GM19239 (cell line): ENCODE measurements at places on chromosomes 4 and X.
A peak's percentile ranks its signal among the peaks of the same experiment; 100 is the strongest.

- no peak for DNase-seq
Measured at GRCh38 chrX:118727686-118728339, 407 bp downstream of the IL13RA1 start.

GRCh38 chrX:11367609-11368430 lies 74.6 kb downstream of the AMELX start:
- DNase-seq: no peak

DNA sequence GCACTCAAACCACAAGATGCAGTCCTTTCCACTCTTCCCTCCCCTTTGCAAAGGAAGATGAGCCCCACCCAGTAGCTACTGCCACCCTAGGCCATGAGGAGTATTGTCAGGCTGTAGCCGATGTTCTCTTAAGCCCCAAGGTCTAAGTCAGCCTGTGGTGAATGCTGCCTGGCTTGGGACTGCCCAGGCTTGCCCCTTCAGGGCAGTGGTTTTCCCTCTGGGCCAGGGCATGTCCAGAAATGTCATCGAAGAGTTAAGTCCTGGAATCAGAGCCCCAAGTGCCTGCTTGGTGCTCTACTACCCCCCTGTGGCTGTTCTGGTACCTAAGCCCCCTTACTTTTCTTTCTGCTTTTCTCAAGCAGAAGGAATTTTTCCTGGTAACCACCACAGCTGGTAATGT lies 11.8 kb upstream of the PGK1 start:
- no peak for DNase-seq

DNA sequence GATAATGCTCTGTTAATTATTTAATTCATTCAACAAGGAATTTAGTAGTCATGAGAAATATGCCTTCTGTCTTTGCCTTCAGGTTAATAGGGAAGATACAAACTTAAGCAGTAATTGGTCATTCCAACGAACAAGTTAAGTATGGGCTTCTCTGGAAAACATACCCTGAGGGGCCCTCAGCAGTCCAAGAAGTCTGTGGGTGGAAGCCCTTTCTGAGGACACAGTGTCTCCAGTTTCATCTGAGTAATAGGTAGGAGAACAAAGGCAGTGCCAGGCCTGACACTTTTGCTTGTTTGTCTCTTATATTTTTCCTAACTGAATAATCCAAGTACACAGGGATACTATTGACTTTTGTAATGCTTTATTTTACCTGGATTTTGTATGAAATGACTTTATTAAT lies 262.5 kb downstream of the FBXW7 start:
- no peak for DNase-seq

- no peak for DNase-seq
Measured at GRCh38 chr4:182142176-182143085, 100.8 kb upstream of the TENM3 start.

GRCh38 chrX:118074196-118074595 lies 42.4 kb downstream of the KLHL13 start:
- no peak for DNase-seq

GRCh38 chrX:65587616-65588526 lies 53.3 kb upstream of the LAS1L start:
- no peak for DNase-seq

DNA sequence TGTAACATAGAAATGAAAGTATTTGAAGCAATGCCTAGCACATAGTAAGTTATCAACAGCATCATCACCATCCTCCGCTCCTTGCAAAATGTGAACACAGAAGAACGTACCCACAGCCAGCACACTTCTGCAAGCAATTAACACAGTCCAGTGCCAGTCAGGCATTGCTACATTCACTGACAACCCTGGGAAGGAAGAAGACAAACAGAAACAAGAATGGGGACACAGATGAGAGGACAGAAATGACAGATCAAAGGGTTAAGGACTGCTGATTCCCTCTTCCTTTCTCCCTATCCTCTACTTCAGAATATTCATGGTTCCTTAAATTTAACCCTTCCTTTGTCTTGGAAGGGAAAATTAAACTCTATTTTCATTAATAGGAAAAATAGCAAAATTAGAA lies 53.1 kb downstream of the CHM start:
- no peak for DNase-seq

GRCh38 chr4:63580796-63581475 lies 828.3 kb downstream of the TECRL start:
- no peak for DNase-seq

DNA sequence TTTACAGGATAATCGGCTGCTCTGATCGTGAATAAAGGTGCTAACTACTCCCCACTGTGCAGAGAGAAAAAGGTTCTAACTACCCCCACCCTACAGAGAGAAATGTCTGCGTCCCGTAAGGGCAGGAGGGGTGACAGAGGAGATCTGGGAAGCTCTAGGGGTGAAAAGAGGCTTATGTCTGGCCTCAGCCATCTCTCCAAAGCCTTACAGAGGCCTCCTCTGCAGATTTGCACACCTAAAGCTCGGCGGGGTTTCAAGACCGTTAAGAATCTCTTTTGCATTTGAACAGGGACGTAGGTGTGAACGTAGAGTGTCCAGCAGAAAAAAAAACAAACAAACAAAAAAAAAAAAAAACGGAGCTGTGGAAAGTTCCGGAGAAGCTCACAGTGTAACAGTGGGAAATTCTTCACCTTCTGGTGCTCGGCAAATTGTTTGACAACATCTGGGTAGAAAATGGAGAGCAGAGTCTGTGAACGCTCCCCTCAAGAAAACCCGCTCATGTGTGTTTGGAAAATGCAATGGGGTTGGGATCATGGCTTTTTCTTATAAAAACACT lies 161.0 kb downstream of the SHOX start:
- DNase-seq: no peak

GRCh38 chr4:188008377-188008776 lies 12.8 kb downstream of the ZFP42 start:
- DNase-seq: no peak

DNA sequence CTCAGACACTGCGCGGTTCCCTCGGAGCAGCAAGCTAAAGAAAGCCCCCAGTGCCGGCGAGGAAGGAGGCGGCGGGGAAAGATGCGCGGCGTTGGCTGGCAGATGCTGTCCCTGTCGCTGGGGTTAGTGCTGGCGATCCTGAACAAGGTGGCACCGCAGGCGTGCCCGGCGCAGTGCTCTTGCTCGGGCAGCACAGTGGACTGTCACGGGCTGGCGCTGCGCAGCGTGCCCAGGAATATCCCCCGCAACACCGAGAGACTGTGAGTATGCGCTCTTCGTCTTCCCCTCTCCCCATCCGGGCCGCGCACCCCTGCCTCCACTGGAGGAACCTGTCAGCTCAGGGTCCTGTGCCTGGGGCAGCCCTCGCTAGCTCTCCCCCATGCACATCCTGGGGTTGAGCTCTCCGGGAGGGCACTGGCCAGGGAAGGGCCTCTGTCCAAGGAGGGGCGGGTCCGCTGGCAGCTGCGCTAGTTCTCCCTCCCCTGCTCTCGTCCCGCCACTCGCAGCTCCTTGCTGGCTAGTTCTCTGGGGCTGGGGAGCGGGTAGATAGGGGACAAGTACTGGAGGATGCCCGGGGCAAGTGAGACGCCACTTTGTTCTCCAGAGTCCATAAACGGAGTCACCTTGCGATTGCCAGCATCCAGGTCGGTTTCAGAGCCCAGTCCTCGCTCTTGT lies 2.2 kb downstream of the SLIT2 start:
- no peak for DNase-seq

DNA sequence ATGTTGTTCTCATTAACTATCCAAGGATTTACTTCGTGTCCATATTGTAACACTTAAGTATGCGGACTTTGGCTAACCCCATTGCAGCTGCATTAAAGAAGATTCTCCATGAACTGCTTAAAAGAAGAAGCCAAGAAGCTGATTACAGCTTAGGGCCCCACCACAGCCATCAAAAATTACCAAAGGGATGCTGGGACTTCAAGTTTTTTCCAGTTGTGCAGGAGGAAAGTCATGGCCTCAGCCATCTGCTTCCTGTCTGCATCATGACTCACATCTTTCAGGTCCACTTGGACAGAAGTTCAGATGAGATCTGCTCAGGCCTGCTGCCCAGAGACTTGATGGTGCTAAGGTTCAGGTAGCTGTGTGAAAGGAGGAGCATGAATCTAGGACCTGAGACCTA lies 38.8 kb upstream of the CAPN6 start:
- no peak for DNase-seq

- DNase-seq: no peak
Measured at GRCh38 chrX:23662853-23663252, 4.4 kb upstream of the PRDX4 start.

- DNase-seq: no peak
Measured at GRCh38 chr4:3205995-3206394, 43.0 kb upstream of the MSANTD1 start.

DNA sequence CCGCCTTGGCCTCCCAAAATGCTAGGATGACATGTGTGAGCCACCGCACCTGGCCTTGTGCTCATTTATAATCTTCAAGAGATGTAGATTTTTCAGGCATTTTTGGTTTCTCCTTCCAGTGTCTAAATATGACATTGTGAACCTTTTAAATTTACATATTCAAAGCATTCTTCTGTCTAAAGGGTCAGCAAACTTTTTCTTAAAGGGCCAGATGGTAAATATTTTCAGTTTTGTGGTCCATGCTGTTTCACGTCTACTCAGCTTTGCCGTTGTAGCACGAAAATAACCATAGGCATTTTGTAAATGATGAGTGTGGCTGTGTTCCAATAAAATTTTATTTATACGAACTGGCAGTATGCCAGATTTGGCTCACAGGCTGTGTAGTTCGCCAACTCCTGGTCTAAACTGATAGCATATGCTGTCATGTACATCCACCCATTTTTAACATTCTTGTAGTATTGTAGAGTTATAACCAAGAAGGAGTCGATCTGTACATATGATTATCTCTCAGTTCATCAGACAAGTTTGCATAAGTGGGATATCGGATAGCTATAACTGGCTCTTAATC lies 12.7 kb upstream of the GCNA start:
- no peak for DNase-seq

- no peak for DNase-seq
Measured at GRCh38 chr4:140088323-140088967, 65.5 kb downstream of the MAML3 start.

DNA sequence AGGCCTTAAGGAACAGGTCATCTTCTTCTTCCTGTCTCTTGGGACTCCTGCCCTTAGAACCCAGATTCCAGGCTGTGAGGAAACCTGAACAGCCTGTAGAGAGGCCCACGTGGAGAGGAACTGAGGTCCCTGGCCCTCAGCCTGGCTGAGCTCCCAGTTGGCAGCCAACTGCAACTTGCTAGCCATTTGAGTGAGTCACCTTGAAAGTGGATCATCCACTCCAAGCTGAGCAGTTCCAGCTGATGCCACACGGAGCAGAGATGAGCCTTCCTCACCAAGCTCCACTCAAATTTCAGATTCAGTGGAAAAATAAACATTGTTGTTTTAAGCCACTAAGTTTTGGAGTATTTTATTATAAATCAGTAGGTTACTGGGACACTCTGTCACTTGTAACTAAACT lies 392.5 kb downstream of the BCOR start:
- no peak for DNase-seq

GRCh38 chr4:78734441-78735162 lies 41.5 kb upstream of the BMP2K start:
- no peak for DNase-seq

DNA sequence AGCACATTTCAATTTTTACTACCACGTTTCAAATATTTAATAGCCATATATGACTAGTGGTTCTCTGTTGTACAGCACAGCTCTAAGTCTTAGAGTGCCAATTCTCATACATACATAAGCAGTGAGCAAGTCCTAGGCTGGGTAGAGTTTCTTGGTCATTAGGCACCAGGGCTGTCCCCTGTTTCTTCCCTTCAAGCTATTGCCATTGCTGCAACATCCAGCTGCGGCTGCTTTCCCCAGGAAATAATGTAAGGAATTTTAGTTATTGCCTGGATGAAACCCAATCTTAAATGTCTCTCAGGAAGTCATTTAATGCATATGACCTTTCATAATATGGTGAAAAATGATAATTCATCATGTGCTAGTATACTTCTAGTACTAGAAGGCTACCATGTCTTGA lies 74.1 kb upstream of the PPP3CA start:
- DNase-seq: no peak

DNA sequence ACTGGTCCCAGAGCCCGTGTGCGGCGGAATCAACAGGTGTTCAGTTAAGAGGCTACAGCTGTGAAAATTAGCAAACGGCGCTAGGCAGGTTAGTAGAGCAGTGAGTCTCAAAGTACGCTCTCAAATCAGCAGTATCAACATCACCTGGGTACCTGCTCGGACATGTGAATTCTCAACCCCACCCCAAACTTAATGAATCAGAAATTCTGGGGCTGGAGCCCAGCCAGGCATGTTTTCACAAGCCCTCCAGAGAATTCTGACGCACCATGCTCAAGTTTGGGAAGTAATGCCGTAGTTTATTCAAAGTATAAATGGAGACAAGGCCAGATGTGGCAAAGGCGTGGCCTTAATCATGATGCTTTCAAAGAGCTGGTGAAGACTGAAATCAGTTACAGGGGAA lies 58.2 kb upstream of the PTCHD1 start:
- DNase-seq: no peak

- peak; percentile 24 for DNase-seq
Measured at GRCh38 chr4:122576261-122577188, 44.3 kb downstream of the IL21 start.

GRCh38 chrX:134144231-134144630 lies 92.8 kb upstream of the CCDC160 start:
- peak; percentile 1 for DNase-seq

DNA sequence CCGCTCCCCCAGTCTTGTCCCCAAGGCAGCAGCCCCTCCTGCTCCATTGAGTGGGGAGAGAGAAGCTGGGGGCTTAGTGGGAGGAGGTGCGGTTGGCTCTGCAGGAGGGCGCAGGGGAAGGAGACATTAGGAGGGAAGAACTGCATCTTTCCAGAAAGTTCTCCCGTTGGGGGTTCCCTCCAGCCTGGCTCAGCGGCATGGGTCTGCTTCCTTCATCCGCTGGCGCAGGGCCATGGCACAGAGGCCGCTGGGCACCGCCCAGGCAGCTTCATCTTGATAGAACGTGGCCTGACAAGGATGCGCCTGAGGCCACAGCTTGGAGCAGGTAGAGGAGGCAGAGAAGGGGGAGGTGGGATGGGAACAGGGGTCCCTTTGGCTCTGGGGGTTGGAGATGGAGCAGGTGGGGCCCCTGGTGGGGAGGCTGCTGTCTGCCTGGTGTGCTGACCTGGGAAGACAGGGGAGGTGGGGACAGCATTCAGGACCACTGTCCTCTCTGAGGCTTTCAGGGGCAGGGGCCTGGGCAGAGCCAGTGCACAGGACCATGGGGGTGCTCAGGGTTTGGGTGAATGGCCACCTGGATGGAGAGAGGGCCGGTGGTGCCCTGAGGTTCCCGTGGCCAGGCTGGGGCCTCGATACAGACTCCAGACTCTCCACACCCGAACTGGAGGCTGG lies 12.1 kb downstream of the DOK7 start:
- no peak for DNase-seq

DNA sequence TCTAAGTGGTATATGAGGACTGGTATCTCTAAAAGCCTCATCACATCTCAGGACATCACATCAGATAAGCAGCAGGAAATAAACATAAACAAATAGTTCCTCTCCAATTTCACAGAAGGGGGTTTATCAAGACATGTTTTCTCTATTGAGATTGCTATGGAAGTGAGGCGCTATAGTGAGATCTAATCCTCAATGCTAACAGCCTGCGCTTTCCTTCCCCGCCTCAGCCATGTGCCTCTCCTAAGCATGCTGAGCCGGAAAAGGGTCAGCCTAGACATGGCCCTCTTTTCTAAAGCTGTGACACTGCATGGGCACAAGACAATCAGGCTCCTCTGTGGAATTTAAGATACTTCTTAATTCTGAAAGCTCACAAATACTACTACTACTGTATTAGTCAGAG lies 286.1 kb downstream of the INPP4B start:
- no peak for DNase-seq
